Activated naive CD4-positive, alpha-beta T cell treated with anti-CD3 and anti-CD28 coated beads, Interleukin-2, amount 50 U/mL, for 72 hours (primary cell): ENCODE measurements at places on chromosomes 6 and 20. TPM values are rescaled to one million over a fixed set of nuclear protein-coding genes. Genes with fewer than 3 reads are reported as not detected.

GRCh38 chr6:20572288-20572687 is 38.0 kb downstream of the CDKAL1 start:
- DNase-seq: no peak

- DNase-seq: no peak
Measured at GRCh38 chr20:14838663-14839628, 501.5 kb upstream of the FLRT3 start.

- no peak for DNase-seq
Measured at GRCh38 chr6:125631165-125631564, 118.3 kb upstream of the HEY2 start.

DNA sequence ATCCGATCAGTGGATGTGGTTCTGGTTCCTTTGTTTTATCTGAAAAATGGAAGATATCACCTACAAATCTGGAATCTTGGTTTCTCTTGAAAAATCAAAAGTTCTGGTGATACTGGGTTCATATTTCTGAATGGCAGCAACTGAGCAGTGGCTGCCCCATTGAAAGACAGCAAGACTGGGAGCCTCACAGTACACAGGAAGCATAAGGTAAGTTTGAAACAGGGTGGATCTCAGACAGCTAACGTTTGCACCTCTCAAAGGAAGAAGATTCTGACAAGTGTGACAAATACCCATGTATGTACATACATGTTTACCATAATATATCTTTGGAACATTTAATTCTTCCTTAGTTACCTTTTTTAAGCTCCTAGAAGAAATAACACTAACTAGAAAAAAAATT is at the start of gene SAMD3:
Gene SAMD3 (minus strand): TSS at position 177 of the 400 bp plus-strand sequence. CDS start 7,678 bp downstream, outside the sequence.
- DNase-seq: no peak

DNA sequence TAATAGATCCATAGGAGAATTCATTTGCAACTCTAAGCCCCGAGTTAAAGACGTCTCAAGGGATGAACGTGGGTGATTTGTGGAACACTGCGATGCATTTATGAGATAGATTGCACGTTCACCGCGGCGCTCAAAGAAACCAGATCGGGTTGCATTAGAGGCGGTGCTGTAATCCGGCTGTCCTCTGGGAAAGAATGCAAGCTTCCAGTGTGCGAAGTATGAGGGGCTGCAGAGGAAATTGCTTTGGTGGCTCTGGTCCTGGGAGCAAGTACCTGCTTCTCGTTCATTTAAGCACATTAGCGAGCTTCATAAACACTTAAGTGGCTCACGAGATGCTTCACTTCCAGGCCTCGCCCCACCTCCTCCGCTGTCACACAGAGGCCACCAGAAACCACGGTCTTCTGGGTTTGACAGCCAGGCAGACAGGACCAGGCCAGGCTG is 182.3 kb downstream of the CDH4 start:
- no peak for DNase-seq

- peak; percentile 16 for DNase-seq
Measured at GRCh38 chr6:108115598-108116058, 41.1 kb upstream of the OSTM1 start.

DNA sequence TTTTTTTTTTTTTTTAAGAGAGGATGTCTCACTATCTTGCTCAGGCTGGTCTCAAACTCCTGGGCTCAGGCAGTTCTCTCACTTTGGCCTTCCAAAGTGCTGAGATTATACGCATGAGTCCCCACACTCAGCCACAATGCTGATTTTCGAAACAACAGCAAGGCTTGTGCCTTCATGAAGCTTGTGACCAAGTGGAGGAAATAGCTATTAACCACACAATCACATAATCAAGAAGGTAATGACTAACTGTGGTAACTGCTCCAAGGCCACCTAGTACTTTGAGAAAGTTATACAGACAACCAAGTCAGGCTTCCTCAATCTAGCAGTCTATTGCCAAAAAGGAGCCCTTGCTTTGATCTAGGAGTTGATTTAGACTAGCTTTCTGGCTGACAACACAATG is 46.3 kb downstream of the SOD2 start:
- DNase-seq: no peak

- no peak for DNase-seq
Measured at GRCh38 chr20:50314678-50315335, 124.2 kb downstream of the CEBPB start.

DNA sequence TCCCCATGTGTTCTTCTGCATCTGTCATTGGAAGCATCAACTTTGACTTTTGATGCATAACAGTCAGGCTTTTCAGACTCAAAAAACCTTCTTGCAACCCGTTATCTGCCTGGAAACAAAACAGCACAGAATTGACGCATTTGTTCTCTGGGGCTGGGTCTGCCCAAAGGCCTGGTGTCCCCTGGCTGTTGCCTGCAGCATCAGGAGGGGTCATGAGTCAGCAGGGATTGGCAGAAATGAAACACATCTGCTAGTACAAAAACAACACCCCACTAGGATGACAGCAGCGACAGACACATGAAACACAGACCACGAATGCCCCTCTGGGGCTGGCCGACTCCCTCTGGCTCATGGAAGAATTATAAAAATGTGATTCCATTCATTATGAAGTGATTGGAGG is 157.6 kb upstream of the INSM1 start:
- no peak for DNase-seq

DNA sequence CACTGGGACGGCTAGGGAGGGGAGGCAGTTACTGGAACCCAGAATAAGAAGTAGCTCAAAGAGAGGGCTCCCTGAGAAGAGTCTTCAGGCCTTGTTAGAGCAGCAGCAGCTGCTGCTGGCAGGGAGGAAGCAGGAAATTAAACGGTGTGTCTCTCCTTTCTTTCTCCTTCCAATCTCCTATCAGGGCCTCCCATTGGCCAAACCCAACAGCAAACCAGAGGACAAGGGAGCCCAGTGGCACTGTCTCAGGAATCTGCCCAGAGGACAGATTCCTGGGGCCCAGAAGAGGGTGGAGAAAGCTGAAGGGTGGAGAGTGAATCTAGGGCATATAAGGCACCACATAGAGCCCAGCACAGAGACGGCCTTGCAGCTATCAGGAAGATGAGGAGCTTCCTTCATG is 10.2 kb downstream of the BTN3A1 start:
- no peak for DNase-seq

DNA sequence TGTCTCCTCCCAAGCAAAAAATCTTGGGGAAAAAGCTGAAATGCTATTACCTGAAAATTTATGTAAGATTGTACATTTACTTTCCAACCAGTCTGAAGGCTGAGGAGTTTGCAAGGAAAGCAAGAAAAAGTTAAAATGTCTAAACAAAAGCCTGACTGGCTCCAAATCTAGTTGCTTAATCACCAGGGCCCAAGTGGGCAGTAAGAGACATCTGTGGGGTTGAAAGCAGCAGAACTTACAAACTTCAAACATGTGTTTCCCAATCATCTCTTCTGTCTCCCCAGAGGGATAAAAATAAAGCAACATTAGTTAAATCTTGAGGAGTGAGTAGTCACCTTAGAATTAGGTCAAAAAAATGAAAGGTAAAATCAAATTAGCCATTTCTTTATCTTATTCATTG is 98.6 kb downstream of the OGFRL1 start:
- no peak for DNase-seq

DNA sequence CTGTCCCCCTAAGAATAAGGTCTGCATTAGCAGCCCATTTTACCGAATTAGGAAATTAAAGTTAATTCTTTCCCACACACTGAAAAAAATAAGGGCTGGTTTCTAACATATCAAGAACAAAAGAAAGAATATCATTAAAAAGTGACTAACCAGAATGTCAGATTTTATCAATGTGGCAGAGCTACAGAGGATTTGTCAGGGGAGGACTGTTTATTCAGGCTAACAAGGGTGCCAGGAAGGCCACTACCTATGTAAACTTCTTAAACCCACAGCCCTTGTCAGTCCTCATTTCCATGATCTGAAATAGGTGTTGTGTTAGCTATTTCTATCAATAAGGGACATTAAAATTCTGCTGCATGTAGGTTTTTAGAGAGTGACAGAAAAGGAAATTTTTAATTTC is 76.4 kb downstream of the BACH2 start:
- DNase-seq: no peak

The CCN5 gene
- total RNA-seq: not detected

The TREM2 gene
- total RNA-seq: not detected

The GPR6 gene
- total RNA-seq: not detected

The CCN2 gene
- not detected for total RNA-seq
